Fibroblast of lung (primary cell): ENCODE measurements at places on chromosomes 2 and 18. TPM values are rescaled to one million over a fixed set of nuclear protein-coding genes. Genes with fewer than 3 reads are reported as not detected.

The PPIL3 gene
- total RNA-seq: 66.9 and 76.8 TPM in 2 replicates

The MTIF2 gene
- total RNA-seq: 49.8 and 54.0 TPM in 2 replicates

The HTR2B gene
- 31.1 and 92.5 TPM in 2 replicates for total RNA-seq

The CIDEA gene
- 0.26 and 1.7 TPM in 2 replicates for total RNA-seq

The IGFBP5 gene
- total RNA-seq: 783 and 1,100 TPM in 2 replicates

The CNGA3 gene
- total RNA-seq: under 0.01 TPM in 2 replicates

The CCDC68 gene
- total RNA-seq: 5.1 and 8.3 TPM in 2 replicates

The COL6A3 gene
- 1,525 and 1,534 TPM in 2 replicates for total RNA-seq

The TMEM37 gene
- total RNA-seq: 0.99 and 2.6 TPM in 2 replicates

The UGT1A10 gene
- not detected in 2 replicates for total RNA-seq

The NTSR2 gene
- under 0.01 TPM in 1 of 2 replicates, not detected in the other for total RNA-seq

The ADCY3 gene
- 33.0 and 33.4 TPM in 2 replicates for total RNA-seq

The LIPG gene
- total RNA-seq: 0.50 and 1.0 TPM in 2 replicates

The GREB1L gene
- total RNA-seq: 0.26 and 0.33 TPM in 2 replicates

The EML4 gene
- total RNA-seq: 30.8 and 49.5 TPM in 2 replicates

The RND3 gene
- total RNA-seq: 559 and 1,405 TPM in 2 replicates

The UCN gene
- total RNA-seq: 1.2 and 1.3 TPM in 2 replicates

The GCA gene
- 10.3 and 12.9 TPM in 2 replicates for total RNA-seq

The CACNB4 gene
- total RNA-seq: 0.66 and 2.1 TPM in 2 replicates

The GPR75 gene
- 0.77 and 1.8 TPM in 2 replicates for total RNA-seq

The RNF152 gene
- 15.2 and 24.4 TPM in 2 replicates for total RNA-seq

The ANKRD30BL gene
- total RNA-seq: not detected in 2 replicates

The ERFE gene
- 1.3 and 1.5 TPM in 2 replicates for total RNA-seq

The EMILIN1 gene
- total RNA-seq: 187 and 251 TPM in 2 replicates

The CXCR4 gene
- under 0.01 TPM in 1 of 2 replicates, not detected in the other for total RNA-seq

The PIK3C3 gene
- total RNA-seq: 28.9 and 41.1 TPM in 2 replicates

The MAP3K19 gene
- not detected in 2 replicates for total RNA-seq

The OXER1 gene
- total RNA-seq: 0.17 and 0.26 TPM in 2 replicates

The ADAM17 gene
- 49.1 and 69.9 TPM in 2 replicates for total RNA-seq

The PID1 gene
- 8.2 and 29.6 TPM in 2 replicates for total RNA-seq

The CYS1 gene
- total RNA-seq: 1.5 and 5.1 TPM in 2 replicates

The NOL4 gene
- total RNA-seq: not detected in 2 replicates

The FAP gene
- total RNA-seq: 81.9 and 96.1 TPM in 2 replicates

The NLRC4 gene
- not detected in 2 replicates for total RNA-seq

The GPR155 gene
- total RNA-seq: 4.4 and 6.4 TPM in 2 replicates

The PAX3 gene
- total RNA-seq: not detected in 2 replicates

The SERPINB3 gene
- total RNA-seq: not detected in 2 replicates

The DUSP2 gene
- total RNA-seq: 0.33 and 1.0 TPM in 2 replicates

The EFR3B gene
- total RNA-seq: 0.50 and 0.51 TPM in 2 replicates

The RNF103 gene
- total RNA-seq: 17.5 and 20.3 TPM in 2 replicates

The PRSS56 gene
- total RNA-seq: not detected in 2 replicates

The SERPINB10 gene
- not detected in 2 replicates for total RNA-seq

The MYO7B gene
- under 0.01 TPM in 1 of 2 replicates, not detected in the other for total RNA-seq

The RMC1 gene
- 22.1 and 29.6 TPM in 2 replicates for total RNA-seq
